ENCODE measurements at places on chromosomes 13 and 19.

- no peak for DNase-seq
These were observed 148.5 kb downstream of the GPC5 start for GRCh38 chr13:91546900-91547299.

DNA sequence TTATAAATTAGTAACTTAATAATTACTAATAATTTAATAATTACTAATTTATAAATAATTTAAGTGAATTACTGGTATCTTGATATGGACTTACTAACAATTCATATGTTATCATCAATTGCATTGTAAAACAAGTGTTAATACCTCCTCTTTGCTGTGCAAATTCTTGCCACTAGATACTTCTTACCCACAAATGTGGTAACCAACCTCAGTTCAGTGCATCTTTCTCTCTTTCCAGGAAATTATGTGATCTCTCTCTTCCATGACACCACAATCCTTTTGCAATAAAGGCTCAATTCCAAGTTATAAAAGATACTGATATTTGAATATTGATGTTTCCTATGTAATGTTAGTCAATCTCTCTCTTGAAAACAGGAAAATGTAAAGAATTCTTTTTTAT, 408.6 kb upstream of the MIR17HG start:
- no peak for DNase-seq

DNA sequence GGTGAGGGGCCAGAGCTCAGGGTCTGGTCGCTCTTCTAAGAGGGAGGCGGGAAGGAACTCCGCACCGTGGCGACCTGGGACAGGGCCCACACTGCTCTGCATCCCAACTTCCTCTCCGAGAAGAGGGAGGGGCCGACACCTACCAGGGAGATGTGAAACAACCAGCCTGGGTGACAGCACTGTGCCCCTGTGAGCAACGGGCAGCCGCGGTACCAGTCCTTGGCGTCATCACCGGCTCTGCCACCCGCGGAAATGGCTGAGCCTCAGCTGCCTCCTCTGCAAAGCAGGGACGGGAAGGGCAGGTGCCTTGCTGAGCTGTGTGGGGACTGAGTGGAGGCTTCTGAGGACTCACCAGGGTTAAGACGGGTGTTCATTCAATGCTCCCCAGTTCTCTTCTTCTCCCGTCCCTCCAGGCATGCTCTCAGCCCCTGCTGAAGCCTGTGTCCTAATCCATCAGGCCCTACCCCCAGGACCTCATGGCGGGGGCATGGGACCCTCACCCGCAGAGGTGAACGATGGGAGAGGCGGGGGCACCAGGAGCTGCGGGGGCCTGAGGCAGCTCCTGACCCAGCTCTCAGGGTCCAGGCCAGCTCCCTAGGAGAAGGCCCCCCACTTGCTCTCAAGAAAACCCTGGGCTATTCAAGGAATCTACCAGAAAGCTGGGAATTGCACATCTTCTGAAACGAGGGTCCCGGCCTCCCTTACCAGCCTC, 9.3 kb downstream of the ZNF787 start:
- peak; percentile 75 for DNase-seq

DNA sequence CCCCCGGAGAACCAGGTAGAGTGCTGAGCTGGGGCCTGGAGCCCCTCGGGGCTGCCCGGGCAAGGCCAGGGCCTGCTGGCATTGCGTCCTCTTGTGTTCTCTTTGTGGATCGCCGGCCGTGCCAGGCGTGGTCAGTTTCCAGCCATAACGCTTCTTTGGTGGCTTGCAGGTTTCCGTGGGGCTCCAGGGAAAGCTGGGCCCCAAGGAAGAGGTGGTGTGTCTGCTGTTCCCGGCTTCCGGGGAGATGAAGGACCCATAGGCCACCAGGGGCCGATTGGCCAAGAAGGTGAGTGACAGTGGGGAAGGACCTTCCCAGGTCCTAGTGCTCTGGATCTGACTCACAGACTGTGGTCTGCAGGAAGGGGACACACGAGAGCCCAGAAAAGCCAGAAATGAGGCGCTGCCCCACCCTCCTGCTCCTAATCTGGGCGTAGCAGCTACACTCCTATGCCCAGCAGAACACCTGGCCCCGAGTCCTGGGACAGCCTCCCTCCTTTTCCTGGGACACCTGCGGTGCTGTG, 57.5 kb downstream of the RAB20 start:
- DNase-seq, result no peak

DNA sequence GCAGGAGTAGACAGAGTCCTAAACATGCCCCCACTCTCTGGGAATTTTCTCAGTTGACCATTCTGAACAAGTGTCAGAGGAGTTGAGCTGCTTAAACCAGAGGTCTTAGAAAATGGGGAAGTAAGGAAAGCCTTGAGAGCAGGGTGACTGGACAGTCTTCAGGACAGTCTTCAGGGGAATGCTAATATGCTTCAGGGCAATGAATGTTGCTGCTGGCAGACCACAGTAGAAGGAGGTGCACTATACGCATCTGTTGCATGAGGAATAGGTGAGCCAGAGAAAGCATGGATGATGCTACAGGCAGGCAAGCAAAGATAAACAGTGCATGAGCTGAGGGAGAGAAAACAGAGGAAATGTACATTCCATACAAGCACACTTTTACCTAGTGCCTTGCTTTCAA, 196.6 kb upstream of the GPR12 start:
- DNase-seq, result no peak

GRCh38 chr19:53308339-53308811, 25.2 kb upstream of the ZNF845 start:
- no peak for DNase-seq

- DNase-seq, result no peak
These were observed 2.8 kb downstream of the SWSAP1 start for GRCh38 chr19:11377237-11377636.

DNA sequence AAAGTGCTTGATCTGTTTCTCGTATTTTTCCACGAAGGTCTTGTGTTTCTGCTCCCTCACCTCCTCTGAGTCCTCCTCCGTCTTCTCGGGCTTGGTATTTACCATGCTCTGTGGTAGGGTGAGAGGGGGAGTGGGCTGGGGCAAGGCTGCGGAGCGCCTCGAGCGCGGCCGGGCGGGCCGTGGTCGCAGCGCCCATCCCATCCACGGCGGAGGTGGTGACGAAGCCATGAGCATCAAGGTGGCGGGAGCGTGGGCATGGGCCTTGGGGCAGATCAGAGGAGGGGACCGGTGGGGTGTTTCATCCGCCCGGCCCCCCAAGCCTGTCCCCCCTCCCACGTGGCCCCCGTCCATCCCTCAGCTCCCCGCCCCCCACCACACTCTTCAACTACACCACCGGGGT, 7.9 kb downstream of the CDC37 start:
- no peak for DNase-seq
